NCI-H524 treated with DMSO at 0.1 percent for 48 hours (cell line): ENCODE measurements at places on chromosomes 6 and 20.

- no peak for DNase-seq
These were observed 3.7 kb downstream of the SAYSD1 start for GRCh38 chr6:39111280-39111679.

DNA sequence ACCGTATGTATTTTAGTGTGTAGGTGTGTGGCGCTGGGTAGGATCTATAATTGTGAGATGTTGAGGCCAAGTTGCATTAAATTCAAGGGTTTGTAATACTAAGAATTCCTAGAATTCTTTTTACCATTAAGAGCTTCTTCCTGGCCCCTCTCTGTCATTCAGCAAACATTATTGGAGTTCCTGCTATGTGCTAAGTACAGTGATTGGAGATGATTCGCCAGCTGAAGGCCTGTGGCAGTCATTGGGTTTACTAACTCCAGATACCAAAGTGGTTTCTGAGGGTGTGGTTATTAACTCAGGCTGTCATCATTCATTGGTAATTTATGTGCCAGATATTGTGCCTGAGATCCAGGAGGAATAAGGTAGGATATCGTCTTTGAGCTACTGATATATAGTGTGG is 167.1 kb downstream of the LAMA2 start:
- DNase-seq, result no peak

DNA sequence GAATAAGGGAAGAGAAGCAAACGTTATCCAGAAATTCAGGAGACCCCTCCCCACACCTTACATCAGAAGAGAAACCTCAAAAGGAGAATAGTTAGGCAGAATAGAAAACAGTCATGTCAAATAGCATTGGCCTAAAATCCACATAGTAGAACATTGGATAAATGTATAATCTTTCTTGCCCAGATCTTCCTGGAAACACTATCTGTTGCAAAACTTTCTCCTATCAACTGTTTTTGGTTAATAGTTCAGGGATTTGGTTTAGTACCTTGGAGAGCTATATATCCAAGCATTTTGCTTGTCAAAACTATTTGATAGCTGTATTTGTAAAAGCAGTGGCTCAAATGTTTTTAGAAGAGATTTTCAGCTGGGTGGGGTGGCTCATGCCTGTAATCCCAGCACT is 74.3 kb upstream of the PHACTR2 start:
- no peak for DNase-seq

GRCh38 chr20:48638546-48638945 is 189.3 kb downstream of the PREX1 start:
- DNase-seq, result no peak

DNA sequence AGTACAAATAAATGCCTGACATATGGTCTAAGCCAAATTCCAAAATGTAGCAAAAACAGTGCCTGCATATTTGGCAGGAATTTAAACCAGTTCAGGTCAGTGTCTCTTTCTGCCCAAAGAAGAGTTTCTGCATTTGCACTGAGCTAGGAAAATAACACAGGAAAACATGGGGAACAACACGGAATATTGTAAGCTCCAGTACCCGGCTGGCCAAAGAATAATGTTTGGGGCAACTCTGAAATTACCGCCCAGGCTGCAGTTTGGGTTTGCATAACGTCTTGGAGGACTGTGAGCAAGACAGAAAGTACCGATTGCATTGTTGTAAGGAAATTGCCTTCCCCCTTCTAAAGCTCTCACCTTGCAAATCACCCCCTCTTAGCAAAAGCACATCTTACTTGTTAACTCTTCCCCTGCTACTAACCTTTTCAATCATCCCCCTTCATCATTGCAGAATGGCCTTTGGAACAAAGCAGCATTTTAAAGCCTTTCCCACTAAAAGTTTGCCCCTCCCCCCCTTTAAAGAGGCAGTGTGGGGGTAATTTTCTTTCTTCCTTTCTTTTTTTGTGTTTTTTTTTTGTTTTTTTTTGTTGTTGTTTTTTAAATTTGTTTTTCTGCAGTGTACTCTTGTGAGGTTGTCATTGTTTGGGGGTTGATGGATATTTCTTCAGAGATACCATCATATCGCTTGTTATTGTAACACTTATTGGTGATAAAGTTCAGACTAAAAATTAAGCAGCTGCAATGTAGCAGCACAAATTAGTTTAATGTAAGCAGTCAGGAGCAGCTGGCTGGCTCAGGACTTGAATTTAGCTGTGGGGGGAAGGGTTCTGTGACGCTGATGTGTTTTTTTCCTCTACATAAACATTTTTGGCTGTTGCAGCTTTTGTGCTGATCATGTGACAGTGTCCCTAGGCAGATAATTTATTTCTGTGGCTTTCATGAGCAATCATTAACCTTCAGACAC is 100.0 kb upstream of the CITED2 start:
- no peak for DNase-seq

GRCh38 chr6:151351146-151351700 is 40.1 kb downstream of the ZBTB2 start:
- no peak for DNase-seq

- DNase-seq, result no peak
These were observed 137.8 kb downstream of the TTLL2 start for GRCh38 chr6:167462514-167463312.

DNA sequence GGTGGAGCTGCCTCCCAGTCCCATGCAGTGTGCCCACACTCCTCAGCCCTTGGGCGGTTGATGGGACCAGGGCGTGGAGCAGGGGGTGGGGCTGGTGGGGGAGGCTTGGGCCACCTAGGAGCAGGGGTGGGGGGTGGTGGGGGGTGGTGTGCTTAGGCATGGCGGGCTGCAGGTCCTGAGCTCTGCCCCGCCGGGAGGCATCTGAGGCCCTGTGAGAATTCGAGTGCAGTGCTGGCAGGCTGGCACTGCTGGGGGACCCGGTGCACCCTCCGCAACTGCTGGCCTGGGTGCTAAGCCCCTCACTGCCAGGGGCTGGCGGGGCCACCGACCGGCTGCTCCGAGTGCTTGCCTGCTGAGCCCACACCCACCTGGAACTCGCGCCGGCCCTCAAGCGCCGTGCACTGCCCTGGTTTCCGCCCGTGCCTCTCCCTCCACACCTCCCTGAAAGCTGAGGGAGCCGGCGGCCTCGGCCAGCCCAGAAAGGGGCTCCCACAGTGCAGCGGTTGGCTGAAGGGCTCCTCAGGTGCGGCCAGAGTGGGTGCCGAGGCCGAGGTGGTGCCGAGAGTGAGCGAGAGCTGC is 59.6 kb upstream of the PRL start:
- no peak for DNase-seq

- no peak for DNase-seq
These were observed 2.4 kb downstream of the MARCKS start for GRCh38 chr6:113859349-113860180.

- DNase-seq, result no peak
These were observed 10.5 kb downstream of the BCL2L1 start for GRCh38 chr20:31712112-31712553.

GRCh38 chr6:107784669-107785068 is 39.4 kb downstream of the SCML4 start:
- DNase-seq, result no peak

DNA sequence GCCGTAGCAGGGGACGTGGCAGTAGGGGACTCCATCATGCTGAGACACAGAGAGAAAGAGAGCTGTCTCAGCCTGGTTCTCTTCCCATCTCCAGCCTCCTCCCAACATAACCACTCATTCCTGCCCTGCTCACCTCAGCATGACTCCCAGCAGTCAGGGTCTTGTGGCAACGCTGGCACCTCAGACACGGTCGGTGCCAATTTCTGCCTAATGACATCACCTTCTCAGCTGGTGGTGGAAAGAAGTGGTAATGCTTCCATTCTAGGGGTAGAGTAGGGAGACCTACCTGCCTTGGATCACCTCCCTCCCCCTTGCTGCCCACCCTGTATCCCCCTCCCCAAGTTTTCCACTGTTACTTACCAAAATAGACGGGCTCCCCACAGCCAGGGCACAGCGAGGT is 2.5 kb downstream of the CRIP3 start:
- no peak for DNase-seq

GRCh38 chr6:161919691-161920090 is 645.8 kb upstream of the AGPAT4 start:
- DNase-seq, result no peak

DNA sequence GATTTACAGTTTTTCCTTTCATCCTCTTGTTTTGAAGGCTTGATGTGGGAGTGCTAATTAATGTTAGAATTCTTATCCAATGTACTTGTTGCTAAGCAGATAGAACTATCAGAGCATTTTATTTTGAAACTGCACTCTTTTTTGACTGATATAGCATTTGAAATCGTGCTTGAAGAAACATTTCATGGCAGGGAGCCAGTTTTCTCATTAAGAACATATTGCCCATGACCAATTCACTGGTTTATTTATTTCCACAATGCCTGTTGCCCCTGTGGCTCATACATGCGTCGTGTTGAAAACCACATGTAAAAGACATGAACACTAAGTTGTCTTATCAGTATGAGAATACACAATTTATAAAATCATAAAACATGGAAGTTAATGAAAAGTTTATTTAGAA is 479.7 kb upstream of the FLRT3 start:
- no peak for DNase-seq

- DNase-seq, result no peak
These were observed 31.5 kb downstream of the ATXN1 start for GRCh38 chr6:16729744-16730143.

DNA sequence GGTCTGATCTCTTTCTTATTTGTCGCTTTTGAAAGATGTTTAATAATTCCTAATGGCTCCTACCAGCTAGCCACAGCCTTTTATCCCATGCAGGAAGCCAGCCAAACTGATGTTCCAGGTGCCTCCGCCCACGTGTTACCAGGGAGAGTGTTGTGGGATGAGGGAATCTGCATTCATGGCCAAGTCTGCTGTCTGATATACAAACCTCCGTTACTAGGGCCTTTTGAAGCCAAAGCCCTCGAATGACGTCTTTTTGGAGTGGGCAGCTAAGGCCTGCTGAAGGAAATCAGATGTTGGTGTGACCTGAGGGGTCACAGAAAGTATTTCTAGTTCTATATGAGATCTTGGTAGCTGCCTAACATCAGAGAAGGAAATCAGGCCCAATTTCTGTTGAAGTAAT is 21.3 kb downstream of the STK35 start:
- DNase-seq, result no peak

DNA sequence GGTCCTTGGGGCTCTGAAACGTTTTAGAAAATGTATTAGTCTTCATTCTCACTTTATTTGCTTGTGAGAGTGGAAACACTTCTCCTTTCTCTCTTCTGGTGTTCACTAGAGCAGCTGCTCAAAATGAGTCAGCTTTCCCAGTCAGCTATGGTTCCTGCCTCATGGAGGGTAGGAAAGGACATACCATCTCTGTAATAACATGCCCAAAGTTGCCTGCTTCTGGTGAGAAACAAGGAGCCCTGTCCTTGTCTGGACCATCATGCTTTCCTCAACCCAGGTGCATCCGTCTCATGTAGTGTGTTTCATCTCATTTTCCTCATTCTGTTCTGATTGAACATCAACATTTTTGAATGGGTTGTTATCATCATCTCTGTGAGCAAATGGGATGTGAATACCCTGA is 17.1 kb upstream of the TINAG start:
- DNase-seq, result no peak

DNA sequence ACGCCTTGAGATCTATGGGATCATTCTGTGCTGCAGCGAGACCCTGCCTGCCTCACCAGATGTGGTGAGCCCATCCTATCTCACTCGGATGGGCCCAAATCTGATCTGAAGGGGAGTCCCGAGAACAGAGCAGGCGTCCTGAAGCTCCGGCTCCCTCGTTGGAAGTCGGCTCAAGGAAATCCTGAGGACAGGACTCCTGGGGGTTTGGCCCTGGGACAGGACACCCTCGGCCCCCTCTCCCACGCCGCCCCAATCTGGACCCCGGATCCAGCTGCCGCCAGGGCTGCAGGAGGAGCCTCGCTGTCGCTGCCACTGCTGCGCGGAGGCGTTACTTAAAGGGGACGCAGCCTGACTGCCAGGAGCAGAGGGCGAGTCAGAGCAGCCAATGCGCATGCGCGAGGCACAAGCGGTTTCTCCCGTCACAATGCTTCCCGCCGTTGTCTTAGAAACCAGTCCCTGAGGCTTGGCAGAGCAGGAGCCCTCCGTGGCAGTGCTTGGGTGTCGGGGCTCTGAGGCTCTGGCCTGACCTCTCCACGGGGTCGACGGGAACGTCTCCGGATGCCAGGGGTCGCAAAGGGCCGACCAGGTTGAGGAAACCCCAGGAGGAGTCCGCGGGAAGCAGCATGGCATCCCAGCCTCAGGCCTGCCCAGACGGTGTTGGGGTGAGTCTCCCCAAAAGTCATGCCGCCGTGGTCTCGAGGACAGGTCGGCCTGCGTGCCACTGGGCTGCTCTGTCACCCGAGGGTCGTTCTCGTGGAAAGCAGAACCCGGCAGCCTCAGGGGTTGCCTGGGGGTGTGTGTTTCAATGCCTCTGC is 1567.8 kb upstream of the DEFB115 start:
- DNase-seq, result peak; percentile 35

DNA sequence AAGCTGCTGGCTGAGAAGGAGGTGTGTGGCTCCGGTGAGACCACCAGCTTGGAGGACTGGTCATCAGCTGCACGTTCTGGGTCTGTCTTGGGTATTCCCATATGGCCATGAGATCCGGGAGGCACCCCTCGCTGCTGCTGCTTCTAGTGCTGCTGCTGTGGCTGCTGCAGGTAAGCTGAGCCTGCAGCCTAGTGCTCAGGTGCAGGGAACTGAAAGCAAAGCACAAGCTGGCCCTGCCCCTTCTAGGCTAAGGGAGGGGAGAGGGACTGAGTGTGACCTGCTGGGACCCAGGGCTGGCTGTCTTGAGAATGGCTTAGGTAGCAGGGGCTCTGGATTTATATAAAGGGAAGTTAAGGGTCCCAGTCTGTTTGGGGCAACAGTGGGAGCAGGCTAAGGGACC is 403 bp downstream of the CDH26 start:
- DNase-seq, result no peak
